Fibroblast of lung (primary cell): ENCODE measurements at places on chromosomes 11 and 22.
A peak's percentile ranks its signal among the peaks of the same experiment; 100 is the strongest.

DNA sequence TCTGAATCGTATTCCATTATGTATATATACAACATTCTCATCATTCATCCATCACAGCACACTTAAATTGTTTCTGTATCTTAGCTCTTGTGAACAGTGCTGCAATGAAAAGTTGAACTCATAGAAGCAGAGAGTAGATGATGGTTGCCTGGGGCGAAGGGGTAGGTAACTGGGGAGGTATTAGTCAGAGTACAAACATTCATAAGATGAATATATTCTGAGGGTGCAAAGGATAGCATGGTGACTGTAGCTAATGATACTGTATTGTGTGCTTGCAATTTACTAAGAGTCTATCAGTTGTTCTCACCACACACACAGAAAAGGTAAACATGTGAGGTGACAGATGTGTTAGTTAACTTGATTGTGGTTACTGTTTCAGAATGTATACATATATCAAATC is 12.6 kb upstream of the RFPL2 start:
- no peak for DNase-seq

GRCh38 chr22:21866833-21867527 is 465 bp downstream of the MAPK1 start:
- no peak for DNase-seq

- no peak for DNase-seq
These were observed 121.0 kb downstream of the BUD13 start for GRCh38 chr11:116651737-116652237.

GRCh38 chr22:22721681-22722354 is 77.4 kb downstream of the GGTLC2 start:
- DNase-seq, result peak; percentile 84

GRCh38 chr11:100684101-100685065 is 2.7 kb upstream of the ARHGAP42 start:
- no peak for DNase-seq

DNA sequence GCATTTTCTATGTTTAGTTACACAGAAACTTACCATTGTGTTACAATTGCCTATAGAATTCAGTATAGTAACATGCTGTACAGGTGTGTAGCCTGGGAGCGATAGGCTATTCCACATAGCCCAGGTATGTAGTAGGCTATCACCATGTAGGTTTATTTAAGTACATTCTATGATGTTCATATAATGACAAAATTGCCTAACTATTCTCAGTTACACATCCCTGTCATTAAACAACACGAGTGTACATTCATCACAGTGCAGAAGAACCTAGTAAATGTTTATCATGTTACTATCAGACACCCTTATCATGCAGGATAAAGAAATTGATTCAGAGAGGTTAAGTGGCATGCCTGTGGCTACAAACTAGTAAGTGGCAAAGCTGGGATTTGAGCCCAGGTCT is 28.4 kb upstream of the BMAL1 start:
- DNase-seq, result no peak

DNA sequence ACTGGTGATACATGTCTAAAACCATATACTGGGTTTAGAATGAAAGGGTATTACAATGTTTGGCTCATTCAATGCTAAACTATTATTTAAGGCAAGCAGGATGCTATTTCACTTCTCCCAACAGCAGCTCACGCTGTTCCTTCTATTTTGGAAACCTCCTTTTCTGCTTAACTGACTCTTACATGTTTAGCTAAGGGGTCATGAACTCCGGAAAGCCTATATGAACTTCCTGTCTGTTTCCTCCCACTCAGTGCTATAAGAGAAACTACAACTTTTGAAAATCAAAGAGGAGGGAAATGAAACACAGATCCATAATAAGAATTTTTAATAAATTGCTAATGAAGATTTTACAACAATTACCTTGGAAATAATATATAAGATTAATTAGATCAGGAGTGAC is 30.9 kb downstream of the SLC36A4 start:
- no peak for DNase-seq

GRCh38 chr11:438101-438844 is 3.5 kb downstream of the ANO9 start:
- DNase-seq, result no peak

GRCh38 chr11:43582863-43583462 is 97.6 kb upstream of the HSD17B12 start:
- no peak for DNase-seq

- DNase-seq, result no peak
These were observed 10.1 kb downstream of the MYO7A start for GRCh38 chr11:77138106-77138649.

GRCh38 chr22:44378380-44378779 is 65.6 kb upstream of the SHISAL1 start:
- DNase-seq, result no peak

- peak; percentile 73 for DNase-seq
These were observed 6.9 kb downstream of the C11orf68 start for GRCh38 chr11:65911682-65912568.

DNA sequence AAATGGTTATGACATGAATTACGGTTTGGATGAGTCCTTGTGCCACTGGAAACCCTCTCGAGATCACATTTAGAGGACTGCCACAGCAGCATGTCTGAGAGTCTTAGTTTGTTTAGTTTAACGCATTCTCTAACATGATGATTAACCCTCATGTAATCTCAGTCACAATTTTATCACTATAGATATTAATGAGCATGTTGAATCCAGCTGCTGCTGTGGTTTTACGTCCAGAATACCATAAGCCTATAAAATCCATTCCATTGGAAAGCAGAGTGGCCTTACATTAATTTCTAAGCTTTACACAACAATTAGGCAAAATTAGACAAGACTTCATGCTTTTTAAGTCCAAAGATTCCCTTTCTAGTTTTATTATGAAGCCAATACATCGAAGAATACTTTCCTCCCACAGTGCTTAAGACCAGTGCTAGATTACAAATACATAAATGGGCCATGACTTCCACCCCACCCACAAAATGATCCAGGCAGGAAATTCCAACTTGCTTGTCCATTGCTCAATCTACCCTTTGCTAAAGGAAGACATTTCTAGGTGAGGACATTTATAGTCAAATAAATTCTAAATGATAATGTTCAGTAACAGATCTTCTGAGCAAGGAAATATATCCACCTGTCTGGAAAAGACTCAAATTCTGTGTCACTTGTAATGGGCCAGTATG is 3.5 kb upstream of the ELMOD1 start:
- DNase-seq, result peak; percentile 58

GRCh38 chr22:32021716-32022115 is 21.3 kb upstream of the SLC5A1 start:
- DNase-seq, result no peak

GRCh38 chr22:29784451-29785361 is 17.5 kb downstream of the UQCR10 start:
- DNase-seq, result peak; percentile 37

- peak; percentile 39 for DNase-seq
These were observed 158.8 kb downstream of the COMMD9 start for GRCh38 chr11:36130401-36130800.

DNA sequence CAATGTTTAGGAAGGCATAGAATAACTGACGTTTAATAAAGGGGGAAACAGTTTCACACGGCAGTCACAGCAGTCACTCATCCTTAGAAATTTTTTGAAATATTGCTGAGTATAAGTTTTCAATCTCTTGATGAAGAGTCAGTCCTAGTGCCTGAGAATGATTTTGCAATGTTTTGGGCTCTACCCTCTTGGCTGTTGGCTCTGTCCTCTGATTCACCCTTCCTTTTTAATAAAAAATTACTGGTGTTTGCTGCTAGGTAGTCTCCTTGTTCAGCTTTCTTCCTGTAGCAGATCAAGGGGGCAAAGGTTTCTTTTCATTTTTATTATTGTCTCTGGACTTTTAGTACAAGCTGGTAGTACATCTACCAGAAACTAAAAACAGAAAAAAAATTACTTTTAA is 194.3 kb upstream of the ANO3 start:
- DNase-seq, result peak; percentile 16

DNA sequence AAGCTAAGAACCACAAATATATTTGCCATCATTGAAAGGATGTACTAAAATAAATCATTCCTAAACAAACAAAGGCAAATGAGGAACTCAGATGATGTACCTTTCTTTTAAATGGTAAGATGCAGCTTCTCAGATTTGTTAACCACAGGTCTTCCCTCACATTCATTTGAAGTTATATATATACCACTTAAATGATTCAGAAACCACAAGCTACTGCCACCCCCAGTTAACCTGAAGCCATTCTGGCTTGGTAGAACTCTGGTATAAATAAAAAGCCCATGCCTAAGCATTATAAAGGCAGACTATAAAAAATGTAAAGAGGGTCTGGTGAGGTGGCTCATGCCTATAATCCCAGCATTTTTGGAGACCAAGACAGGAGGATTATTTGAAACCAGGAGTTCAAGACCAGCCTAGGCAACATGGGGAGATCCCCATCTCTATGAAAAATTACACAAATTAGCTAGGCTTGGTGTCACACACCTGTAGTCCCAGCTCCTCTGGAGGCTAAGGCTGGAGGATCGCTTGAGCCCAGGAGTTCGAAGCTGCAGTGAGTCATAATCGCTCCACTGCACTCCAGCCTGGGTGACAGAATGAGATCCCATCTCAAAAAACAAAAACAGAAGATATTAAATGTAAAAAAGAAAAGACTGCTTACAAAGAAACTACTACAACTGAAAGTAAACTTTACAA is 1185.3 kb downstream of the JRKL start:
- no peak for DNase-seq

GRCh38 chr11:116312570-116313391 is 460.0 kb downstream of the BUD13 start:
- peak; percentile 63 for DNase-seq

DNA sequence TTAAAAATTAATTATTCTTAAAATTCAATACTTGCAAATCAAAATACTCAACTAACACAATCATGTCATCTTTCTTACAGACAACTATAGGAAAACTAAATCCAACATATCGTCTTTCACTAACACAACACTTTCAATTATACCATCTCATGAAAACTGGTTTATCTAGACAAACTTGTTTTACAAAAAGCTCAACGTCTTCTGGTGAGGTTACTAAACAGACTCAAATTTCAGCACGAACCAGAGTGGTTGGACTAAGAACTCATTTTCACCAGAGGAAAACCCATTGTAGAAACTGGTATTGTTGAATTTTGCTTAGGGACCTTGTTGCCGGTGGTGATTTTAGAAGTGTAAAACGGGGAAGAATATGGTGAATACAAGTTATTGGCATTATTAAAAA is 52.2 kb downstream of the NUP98 start:
- DNase-seq, result no peak

- DNase-seq, result no peak
These were observed at the start of gene SLN for GRCh38 chr11:107711861-107712755. TSS of gene SLN (minus strand) at chr11:107712056.

DNA sequence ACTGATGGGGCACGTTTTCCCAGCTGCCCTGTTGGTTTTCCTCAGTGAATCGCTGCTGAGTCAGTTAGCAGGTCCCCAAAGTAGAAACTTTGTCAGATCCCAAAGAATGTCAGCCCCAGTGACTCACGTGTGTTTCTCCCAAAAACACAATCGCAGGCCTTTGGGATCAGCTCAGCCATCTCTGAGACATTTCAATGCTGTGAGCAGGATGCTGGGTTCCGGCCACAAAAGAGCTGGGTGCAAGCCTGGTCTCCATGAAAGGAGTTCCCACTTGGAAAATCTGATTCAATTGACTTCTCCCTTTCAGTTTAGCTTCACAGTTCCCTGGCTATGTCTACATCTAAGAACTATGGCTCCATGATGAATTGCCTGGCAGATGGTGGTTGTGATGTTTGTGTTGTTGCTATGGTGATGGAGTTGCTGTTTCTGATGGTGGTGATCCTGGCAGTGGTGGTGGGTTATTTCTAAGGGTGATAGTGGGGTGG is 28.0 kb downstream of the MYEOV start:
- peak; percentile 67 for DNase-seq

DNA sequence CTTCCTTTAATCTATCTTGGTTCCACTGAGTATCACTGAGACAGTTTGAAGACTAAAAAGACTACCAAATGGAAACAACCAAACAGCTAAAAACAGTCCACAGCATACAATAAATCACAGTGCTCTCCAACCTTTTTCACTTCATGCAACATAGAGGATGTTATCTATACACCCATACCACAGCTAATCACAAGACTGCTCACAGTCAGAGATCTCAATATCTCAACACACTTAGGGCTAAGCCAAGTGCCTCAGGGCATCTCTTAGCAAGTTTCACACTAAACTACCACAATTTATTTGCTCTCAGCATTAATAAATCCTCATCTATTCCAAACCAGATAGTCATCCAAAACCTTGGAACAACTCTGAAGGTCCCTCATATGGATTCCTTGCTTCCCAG is 129.4 kb downstream of the SBF2 start:
- DNase-seq, result no peak

GRCh38 chr11:113634940-113635575 is 71.0 kb downstream of the TMPRSS5 start:
- DNase-seq, result no peak

DNA sequence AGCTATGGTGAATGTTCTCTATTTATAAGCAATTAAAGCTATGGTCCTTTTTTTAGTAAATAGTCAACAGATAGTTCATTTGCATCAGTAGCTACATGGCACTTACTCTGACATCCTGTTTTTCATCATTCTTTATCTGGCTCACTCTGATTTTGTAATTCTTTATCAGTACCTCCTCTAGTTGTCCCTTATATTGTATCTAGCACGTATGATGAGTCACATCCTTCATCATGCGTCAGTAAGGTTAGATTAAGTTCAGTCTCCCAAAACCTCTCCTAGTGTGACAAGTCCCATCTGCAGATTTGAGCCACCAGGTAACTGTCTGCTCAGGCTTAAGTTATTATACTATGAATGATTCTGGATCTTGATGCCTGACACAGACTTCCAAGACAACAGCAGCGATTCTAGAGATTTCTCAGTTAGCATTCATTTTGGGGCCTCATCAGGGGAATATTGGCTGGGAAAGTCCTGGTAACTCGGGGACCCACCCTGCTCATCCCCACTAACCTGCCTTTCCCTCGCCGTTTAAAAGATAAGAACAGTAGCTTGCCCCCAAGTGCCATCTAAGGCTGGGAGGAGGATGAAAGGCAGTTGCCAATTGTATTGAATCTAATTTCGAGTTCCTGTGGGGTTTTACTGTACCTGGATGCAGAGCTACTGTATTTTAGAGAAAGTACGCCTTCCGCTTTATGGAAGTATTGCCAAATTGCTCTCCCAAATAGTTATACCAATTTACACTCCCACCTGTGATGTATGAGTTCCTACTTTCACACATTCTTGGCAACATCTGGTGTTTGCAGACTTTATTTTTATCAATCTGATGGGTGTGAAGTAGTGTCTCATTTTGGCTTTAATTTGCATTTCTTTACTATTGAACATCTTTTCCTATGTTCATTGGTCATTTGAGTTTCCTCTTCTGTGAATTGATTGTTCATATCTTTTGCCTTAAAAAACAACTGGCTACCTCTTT is 55.9 kb downstream of the ZC3H12C start:
- DNase-seq, result peak; percentile 87

DNA sequence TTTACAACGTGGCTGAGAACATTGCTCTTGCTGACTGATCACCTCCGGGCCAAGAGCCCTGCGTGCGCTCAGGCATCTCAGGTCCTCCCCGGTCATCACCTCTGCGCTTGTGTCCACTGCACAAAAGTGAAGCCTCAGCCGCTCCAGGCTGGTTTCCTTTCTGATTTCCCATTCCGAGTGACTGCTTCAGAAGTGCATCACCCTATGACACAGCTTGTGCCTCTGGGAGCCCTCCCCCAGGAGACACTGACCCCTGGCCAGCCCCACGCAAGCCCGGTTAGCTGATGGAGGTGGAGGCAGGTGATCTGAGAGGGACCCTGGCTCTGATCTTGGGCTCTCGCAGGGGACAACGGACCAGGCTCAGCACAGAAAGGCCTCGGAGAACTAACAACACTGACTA is 38.3 kb upstream of the GNB1L start:
- DNase-seq, result peak; percentile 23

- DNase-seq, result no peak
These were observed 9.0 kb downstream of the PATZ1 start for GRCh38 chr22:31337178-31337577.

GRCh38 chr11:24592360-24592759 is 95.5 kb downstream of the LUZP2 start:
- DNase-seq, result peak; percentile 59
